ENCODE measurements at places on chromosomes 2 and 18.
A peak's percentile ranks its signal among the peaks of the same experiment; 100 is the strongest.

GRCh38 chr2:240440704-240441320 is 5.3 kb downstream of the GPC1 start:
- DNase-seq: no peak

DNA sequence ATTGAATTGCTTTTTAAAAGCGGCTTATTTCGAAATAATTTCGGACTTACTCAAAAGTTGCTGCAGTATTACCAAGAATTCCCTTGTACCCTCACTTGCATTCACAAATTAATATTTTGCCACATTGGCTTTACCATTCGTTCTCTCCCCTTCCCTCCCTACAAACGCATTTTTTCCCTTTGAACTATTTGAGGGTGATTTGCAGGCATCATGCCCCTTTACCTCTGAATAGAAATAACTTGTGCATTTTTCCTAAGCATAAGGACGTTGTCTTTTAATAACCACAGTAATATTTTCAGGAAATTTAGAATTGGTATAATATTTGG is 608 bp downstream of the CCDC138 start:
- no peak for DNase-seq

DNA sequence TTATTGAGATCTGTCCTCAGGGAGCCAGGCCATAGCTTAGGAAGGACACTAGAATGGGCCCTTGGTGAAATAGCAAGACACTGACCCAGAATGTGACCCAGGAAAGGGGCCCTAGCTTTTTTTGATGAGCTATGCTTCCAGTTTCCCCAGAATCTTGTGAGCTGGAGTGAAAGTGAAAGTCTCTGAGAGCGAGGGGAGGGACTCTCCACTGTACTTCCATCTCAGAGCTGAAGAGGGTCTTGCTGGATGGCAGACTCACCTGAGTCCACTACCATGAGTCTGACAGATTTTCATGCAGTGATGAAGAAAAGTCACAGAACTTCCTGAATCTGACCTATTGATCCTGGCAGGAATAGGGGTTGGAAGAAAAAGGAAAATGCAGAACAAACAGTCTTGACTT is 3.1 kb downstream of the ARHGAP25 start:
- DNase-seq: no peak

DNA sequence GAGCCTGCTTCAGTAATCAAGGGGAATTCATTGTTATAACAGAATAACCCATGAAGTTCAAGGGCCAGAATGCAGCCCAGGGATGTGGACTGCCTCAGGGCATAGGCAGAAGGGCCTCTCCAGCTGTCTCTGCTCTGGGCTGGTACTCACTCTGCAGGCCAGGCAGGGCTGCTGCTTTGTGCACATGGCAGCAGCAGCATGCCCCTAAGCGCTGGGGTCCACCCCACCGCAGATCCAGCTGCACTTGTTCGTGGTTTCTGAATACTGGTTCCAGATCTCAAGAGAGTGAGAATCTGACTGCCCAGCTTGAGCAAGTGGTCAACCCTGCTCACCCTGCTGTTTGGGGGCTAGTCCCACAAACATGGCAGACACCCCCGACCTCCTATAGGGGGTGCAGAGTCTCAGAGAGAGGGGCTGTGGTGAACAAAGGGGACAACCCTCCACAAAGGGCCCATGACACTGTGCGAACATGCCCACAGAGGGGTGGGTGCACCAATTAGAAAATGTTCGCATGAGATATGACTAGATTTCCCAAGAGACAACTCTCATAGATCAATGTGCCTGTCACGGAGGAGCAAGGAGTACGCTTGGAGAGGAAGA is 87.3 kb downstream of the ACTR3 start:
- no peak for DNase-seq

DNA sequence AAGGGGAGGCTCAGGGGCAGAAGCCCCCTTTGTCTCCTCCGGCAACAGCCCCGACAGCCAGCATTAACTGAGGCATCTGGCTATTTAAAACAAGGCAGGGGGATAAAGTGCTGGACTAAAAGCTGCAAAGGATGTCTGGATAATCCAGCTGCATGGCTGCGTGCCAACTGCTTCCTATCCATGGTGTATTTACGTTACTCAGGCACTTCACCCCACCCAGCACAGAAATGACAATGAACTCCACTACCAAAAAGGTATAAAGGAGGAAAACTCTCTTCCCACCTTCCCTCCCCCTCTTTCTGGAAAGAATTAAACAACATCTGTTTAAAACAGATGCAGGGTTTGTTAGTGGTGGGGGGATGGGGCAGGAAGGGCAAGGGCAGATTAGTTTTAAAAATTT is 82.5 kb downstream of the SPRED2 start:
- no peak for DNase-seq

DNA sequence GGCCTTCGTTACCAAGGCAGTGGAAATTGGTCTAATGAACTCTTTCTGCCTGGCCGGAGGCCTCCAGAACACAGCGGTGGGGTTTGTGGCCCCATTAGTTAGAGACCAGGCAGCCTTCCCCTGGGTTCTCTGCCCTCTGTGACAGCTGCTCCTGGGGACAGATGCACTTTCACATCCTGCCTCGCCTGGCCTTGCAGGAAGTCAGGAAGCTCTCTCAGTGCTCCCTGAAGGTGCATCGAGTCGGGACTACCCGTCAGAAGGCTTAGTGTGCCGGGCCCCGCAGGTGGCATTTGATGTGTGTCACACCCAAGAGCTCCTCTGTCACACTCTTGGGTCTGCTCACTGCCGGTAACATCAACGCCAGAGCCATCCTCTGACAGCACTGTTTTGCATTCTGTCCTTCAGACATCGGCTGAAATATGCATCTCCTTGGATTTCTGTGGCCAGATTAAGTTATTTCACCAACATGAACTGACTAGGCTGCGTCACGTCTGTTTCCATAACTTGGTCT is 158.3 kb downstream of the LDLRAD4 start:
- DNase-seq: peak; percentile 76

GRCh38 chr18:711310-711656 is 1.1 kb downstream of the ENOSF1 start:
- DNase-seq: no peak

- no peak for DNase-seq
These were observed 27.9 kb upstream of the RNU4ATAC start for GRCh38 chr2:121502781-121503180.

DNA sequence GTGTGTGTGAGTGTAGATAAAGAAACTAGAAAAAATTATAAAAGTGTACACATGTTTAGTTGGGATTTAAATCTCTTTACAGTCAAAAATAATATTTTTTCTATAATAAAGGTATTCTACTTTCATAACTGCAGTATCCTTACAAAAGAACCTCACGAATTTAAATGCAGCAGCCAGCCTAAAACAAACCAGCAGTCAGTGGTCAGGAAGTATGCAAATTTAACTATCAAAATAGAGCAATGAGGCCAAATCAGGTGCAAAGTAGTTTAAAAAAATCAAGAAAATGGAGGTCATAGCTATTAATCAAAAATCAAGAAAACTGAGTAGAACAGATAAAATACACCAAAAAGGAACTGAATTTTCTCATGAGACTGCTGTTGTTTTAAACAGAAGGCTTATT is 407.1 kb downstream of the CDH19 start:
- DNase-seq: no peak

GRCh38 chr2:18265614-18266586 is 294.6 kb downstream of the RDH14 start:
- DNase-seq: no peak

DNA sequence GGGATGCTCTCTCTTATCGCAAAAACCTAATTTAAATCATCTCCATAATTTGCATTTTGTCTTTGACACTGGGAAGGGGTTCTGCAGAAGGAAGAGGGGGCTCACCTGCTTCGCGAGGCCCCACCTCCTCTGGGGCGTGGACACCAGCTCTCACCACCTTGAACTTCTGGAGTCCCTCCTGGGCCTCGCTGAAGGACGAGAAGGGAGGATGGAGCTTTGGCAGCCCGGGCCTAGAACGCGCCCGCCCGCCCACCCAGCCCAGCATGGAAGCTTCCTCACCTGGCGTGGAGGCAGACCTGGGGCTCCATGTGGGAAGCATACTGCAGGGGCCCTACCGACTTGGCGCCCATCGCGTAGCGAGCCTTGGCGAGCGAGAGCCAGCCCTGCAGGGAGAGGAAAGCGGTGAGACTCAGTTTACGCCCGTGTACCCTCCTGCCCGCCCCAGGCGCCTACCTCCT is 1.1 kb upstream of the IMP4 start:
- no peak for DNase-seq

DNA sequence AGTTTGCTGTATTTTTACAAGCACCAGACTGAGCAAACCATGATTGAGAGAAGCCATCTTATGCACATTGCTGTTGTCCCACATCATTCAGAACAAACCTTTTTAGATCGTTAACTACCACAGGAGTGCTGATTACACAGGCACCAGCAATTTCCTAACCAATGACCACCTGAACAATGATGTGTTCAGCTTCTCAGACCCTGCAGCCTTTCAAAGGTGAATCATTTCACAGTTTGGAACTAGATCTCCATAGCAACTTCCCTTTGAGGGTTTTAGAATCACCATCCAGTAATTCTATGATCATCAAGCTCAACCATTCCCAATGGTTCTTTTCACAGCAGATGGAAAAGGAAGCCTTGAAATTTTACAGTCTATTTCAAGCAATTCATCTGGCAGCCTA is 71.4 kb downstream of the OLA1 start:
- no peak for DNase-seq

DNA sequence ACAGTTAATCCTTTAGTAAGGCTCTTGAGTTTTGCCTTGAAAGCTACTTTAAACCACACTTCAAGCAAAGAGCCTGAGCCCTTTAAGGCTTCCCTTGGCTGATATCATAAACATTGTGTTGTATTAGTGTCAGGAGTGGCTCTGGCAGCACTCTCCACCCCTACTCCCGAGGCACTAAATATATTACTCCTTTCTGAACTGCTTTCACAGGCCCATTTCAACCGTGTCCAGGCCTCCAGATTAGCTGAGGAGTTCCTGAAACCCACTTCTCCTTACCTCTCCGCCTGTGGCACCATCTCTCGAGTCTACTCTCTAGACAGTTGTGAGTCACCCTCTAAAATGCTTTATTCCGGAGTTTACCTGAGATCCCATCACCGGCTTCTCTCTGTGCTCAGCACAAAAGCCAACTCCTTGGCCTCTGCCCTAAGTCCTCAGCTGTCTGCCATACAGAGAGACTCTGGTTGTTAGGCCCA is 14.4 kb upstream of the STON1 start:
- DNase-seq: no peak

DNA sequence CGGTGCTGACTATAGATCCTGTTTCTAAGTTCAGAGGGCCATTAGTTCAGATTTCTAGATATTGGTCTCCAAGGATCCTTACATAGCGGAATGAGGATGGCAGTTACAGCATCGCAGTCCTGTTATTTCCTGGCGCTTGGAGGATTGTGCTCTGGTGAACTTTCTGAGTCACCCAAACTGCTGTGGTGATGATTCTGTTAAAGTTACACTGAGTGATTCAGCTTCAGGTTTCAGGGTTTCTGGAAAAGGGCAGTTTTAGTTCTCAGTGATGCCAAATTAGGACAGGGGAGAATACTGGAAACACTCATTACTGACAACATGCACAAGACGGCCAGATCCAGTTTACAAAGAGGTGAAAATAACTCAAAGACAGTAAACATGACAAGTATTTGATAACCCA is 52.1 kb upstream of the ANKRD62 start:
- DNase-seq: no peak

- DNase-seq: no peak
These were observed 20.7 kb downstream of the GNLY start for GRCh38 chr2:85714841-85715240.

DNA sequence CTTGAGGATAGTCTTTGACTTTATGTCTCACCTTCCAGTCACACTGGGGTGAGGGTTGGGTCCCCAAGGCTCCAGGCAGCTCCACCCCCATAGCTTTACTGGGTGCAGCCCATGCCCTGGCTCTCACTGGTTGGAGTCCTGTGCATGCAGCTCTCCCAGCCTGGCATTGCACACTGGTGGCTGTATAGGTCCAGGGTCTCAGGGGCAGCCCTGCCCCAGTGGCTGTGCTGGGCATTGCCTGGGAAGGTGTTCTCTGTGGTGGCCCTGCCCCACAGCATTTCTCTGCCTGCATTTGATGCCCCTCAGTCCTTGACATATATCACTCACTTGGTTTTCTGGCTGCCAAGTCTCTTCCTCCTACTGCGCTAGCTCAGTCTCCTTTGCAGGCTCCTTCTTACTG is 21.2 kb downstream of the MPHOSPH10 start:
- no peak for DNase-seq

DNA sequence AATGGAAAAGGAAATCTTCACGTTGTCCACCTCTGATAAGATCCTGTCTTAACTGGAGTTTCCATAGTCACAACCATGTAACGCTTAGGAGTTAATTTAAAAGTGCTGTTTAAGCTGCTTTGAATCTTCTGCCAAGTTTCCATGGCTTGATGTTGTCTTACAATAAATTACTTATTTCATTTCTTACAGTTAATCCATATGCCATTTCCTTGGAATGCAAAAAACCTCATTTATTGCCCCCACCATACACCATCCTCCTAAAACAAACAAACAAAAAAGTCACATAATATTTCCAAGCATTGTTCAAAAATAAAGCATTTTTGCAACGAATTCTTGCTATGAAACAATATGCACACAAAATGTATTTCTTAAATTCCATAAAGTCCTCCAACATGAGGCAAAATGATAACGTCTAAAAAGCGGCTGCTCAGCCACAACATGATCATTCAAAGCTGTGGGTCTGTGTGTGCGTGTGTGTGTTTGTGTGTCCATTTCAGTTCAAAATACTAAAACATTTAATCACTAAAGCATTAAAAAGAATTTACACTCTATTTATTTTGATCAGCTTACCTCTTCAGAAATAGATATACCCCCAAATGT is 46.8 kb upstream of the PXDN start:
- no peak for DNase-seq

DNA sequence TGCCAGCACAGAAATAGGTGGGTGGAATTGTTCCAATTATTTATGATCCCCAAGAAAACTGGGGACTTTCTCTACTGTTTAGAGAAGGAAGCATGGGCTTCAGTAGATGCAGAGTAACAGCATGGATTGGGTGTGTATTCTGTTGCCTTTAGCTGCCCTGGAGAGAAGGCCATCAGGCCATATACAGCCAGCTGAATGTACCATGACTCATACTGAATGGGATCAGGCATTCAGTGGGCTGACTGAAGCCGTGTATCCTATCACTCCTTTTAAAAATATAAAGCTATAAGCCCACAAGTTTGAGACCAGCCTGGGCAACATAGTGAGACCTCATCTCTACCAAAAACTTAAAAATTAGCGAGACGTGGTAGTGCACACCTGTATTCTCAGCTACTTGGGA is 16.7 kb upstream of the PLEKHM3 start:
- DNase-seq: no peak

- DNase-seq: no peak
These were observed 1027.7 kb downstream of the TMEM182 start for GRCh38 chr2:103789381-103790095.

DNA sequence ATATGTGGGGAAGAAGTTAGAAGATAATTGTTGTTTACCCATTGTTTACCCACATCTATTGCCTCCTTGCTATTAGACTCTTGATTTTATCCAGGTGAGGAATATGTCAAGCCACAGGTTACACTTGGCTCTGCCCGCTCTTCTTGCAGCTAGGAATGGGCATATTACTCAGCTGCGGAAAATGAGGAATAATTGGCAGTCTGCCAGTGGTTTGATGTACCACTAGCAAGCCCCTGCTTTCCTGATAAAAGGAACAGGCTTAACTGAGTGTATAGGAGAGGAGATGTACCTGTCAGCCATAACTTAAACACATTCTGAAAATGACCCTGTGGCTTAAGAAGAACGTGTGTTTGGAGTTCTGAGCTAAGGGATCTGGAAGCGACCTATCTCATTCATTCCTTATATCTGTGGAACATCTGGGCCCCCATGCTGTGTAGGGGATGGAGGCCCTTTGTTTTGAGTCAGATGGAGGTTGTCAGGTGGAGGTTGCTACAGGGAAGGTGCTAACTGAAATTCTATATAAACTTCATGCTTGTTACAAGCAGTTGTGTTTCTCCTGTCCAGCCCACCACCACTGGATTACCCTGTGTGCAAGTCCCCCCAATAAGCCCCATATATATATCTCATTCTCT is 4.6 kb upstream of the FMNL2 start:
- no peak for DNase-seq

Measured in T-cell (primary cell).